ENCODE measurements at places on chromosomes 7 and 10. TPM values are rescaled to one million over a fixed set of nuclear protein-coding genes. Genes with fewer than 3 reads are reported as not detected.

The ACBD7 gene
- total RNA-seq: 4.5 TPM

The MLLT10 gene
- total RNA-seq: 49.2 TPM

The SVOPL gene
- not detected for total RNA-seq

The PPP1R17 gene
- not detected for total RNA-seq

The UCN3 gene
- not detected for total RNA-seq

The BMI1 gene
- 61.3 TPM for total RNA-seq

The GRM8 gene
- not detected for total RNA-seq

The TEX47 gene
- not detected for total RNA-seq

The GPR85 gene
- total RNA-seq: 8.6 TPM

The H2BK1 gene
- total RNA-seq: not detected

The PDGFA gene
- total RNA-seq: 20.4 TPM

The CALN1 gene
- not detected for total RNA-seq

The UTF1 gene
- total RNA-seq: not detected

The SFTPA1 gene
- under 0.01 TPM for total RNA-seq

The PAXIP1 gene
- total RNA-seq: 7.6 TPM

The NPC1L1 gene
- total RNA-seq: under 0.01 TPM

The KNDC1 gene
- 3.2 TPM for total RNA-seq

The ANKRD30A gene
- not detected for total RNA-seq

The SLC26A3 gene
- not detected for total RNA-seq

The NME8 gene
- total RNA-seq: not detected

The PCDH15 gene
- total RNA-seq: 0.12 TPM

The SFRP5 gene
- total RNA-seq: not detected

The CNPY4 gene
- 36.7 TPM for total RNA-seq

The LGI1 gene
- total RNA-seq: not detected

The ADARB2 gene
- not detected for total RNA-seq

The IFIT1 gene
- total RNA-seq: 16.4 TPM

The ZPBP gene
- total RNA-seq: not detected

The SLC13A4 gene
- under 0.01 TPM for total RNA-seq

The UCMA gene
- not detected for total RNA-seq

The FGFR2 gene
- 0.44 TPM for total RNA-seq

The GFRA1 gene
- not detected for total RNA-seq

The C10orf62 gene
- 0.11 TPM for total RNA-seq

The AGAP5 gene
- total RNA-seq: 2.7 TPM

The TAS2R40 gene
- not detected for total RNA-seq

The ANKRD16 gene
- 12.7 TPM for total RNA-seq

The SPDYE2 gene
- not detected for total RNA-seq

The MALRD1 gene
- total RNA-seq: 0.33 TPM

The UPK3BL1 gene
- total RNA-seq: 9.4 TPM

The KCNMA1 gene
- total RNA-seq: 169 TPM

The UFSP1 gene
- total RNA-seq: 9.9 TPM

The CPVL gene
- total RNA-seq: 1.4 TPM

The PON1 gene
- not detected for total RNA-seq

The AKR1C1 gene
- 86.1 TPM for total RNA-seq

The CAMK2B gene
- not detected for total RNA-seq

The OGDHL gene
- total RNA-seq: 0.37 TPM

The GPNMB gene
- total RNA-seq: 280 TPM

The DPCD gene
- total RNA-seq: 70.0 TPM

The GSTK1 gene
- total RNA-seq: 84.5 TPM

The GIMAP8 gene
- under 0.01 TPM for total RNA-seq

The GDF2 gene
- total RNA-seq: not detected

The ZNF853 gene
- total RNA-seq: 3.9 TPM

The FXYD4 gene
- total RNA-seq: not detected
